GM13977 (cell line): ENCODE measurements at places on chromosomes 5 and 9.

DNA sequence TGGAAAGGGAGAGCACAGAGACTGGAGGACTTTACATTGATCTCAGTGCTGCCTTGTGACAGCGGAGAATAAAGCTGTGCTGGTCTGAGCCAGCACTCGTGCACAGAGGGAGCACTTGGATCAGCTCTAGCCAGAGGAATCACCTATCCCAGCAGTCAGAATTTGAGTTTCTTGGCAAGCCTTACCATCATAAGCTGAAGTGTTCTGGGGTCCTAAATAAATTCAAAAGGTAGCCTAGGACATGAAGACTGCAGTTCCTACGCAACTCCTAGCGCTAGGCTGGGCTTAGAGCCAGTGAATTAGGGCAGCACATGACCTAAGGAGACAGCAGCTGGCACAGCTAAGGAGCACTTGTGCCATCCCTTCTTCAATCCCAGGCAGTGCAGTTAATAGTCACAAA is 119.5 kb downstream of the HMHB1 start:
- no peak for DNase-seq

- DNase-seq: no peak
Measured at GRCh38 chr9:68780380-68780712, 75.3 kb downstream of the PIP5K1B start.

DNA sequence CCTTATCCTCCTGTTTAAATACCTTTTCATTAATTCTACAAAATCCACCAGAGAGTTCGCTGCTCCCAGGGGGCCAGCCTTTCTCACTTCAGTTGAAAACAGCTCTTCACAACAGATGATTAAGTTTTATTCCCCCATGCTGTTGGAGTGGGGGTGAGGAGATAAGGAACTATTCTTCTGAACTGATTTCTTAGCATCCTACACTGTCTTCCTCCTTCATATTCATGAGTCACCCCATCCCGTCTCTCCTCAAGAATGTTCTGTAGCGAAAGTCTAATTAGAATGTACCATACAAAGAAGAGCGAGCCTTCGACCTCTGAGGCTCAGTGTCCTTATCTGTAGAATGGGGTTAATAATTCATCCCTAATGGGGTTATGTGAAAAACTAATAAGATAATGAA is 138.0 kb downstream of the PIK3R1 start:
- no peak for DNase-seq

GRCh38 chr9:81841333-81841732 is 86.9 kb upstream of the SPATA31D4 start:
- no peak for DNase-seq
